Heart right ventricle (tissue), 16 donors: ENCODE measurements at places on chromosomes 2 and 18. TPM values are rescaled to one million over a fixed set of nuclear protein-coding genes. Genes with fewer than 3 reads are reported as not detected.
A peak's percentile ranks its signal among the peaks of the same experiment; 100 is the strongest.

Gene CCDC178
- total RNA-seq, result not detected

GRCh38 chr2:174753038-174753633 is 11.1 kb downstream of the CHRNA1 start:
- DNase-seq, result no peak

DNA sequence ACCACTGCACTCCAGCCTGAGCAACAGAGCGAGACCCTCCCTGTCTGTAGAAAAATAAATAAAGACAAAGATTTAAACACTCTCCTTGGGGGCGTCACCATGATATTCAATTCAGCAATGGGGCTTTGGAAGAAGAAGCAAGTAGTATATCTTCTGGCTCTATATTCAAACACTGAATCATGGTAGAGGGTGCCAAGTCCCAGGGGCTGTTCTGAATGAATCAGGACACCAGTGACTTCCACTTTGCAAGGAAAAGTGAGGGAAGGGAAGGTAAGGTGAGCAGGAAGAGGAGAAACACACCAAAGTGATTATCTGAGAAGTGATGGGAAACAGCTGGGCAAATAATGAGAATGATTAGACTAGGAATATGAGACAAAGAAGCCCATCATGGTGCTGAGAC is 80.5 kb downstream of the AAK1 start:
- DNase-seq, result no peak

DNA sequence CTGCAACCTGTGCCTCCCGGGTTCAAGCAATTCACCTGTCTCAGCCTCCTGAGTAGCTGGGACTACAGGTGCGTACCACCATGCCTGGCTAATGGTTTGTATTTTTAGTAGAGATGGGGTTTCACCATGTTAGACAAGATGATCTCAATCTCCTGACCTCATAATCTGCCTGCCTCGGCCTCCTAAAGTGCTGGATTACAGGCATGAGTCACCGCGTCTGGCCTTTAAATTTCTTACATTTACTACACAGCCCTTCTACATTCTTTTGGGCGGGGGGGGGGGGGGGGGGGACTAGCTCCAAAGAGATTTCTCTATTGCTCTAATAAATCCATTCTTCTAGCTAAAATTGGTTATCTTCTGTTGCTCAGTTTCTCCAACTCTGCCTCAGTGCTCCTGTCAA is 964.9 kb upstream of the ACVR2A start:
- no peak for DNase-seq

DNA sequence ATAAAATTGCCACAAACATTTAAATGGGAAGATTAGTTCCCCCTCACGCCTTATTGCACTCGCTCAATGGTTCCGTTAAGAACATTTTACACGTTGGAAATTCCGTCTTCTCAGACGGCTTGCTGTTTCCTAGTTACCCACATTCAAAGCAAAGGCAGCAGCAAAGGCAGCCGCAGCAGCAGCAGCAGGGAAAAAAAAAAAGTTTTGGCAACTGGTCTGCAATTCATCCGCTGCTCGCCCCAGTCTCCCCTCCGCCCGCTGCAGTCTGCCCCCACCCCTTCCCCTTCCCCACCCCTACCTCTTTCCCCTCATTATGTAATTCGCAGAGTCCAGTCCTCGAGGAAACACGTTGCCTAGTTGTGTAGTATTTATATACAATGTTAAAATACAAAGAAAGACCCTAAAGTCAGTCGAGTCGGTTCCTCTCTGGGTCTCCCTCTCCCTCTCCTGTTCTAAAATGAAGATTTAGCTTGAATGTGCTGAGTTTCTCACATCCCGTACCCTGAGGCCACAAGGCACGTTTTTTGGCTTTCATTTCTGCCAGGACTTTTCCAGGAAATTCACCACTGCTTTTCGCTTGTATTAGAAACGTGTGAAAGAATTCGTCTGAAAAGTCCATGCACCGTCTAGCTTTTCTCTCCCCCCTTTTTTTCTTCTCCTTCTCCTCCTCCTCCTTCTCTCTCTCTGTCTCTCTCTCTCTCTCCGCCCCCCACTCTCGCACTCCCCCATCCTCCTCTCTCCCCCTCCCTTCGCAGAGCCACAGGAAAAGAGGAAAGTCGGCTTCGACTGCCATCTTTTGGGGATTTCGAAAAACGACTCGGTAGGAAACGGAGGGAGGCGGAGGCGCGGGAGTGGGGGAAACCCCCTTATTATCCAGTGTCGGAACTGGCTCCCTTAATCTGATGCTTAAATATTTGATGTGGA is 140.0 kb downstream of the MEIS1 start:
- DNase-seq, result peak; percentile 27

Gene RNF152
- total RNA-seq, result 19.1 TPM

DNA sequence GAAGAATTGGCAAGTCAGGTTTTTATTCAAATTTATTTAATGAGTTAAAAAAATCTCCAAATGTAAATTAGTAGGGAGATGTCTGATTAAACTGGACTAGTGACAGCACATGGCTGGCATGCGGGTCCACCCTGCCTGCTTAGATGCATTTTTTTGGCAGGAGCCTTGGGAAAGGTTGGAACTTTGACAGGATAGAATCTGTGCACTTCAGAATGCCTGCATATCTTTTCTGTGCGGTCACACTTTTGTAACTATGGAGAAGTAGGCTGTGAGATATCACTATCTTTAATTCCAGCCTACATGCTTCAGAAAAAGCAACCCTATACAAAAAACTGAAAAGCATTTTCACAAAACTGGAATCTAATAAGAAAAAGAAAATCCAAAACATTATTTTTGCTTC is 317.8 kb downstream of the MBD2 start:
- DNase-seq, result peak; percentile 55

Gene HOXD1
- 0.23 TPM for total RNA-seq

DNA sequence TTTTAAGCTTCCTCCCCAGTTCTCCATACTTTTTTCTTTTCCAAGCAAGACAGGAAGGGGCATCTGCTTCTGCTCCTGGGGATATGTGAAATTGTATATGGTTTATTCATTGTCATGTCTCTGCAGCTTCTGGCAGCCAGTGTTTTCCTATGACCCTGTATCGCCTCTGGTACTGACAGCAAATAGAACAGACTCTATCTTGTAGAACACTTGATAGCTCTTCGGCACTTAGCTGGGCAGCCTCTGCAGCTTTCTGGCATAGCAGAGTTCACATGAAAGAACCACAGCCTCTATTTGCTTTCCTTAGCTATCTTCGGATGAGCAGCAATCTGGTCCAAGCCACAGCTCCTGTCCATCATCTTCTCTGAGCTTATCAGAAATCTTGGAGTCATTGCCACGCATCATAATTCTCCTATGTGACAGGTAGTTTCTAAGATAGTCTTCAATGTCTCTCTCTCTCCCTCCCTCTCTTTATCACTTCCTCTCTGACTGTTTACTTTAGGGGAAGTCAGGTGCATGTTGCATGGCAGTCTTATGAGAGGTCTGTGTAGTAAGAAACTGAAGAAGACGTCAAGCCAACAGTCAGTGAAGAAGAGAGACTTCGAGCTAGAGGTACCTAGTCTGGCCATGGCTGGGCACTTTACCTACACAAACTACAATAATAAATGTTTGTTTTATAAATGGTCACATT is 627.7 kb upstream of the CDH2 start:
- no peak for DNase-seq

DNA sequence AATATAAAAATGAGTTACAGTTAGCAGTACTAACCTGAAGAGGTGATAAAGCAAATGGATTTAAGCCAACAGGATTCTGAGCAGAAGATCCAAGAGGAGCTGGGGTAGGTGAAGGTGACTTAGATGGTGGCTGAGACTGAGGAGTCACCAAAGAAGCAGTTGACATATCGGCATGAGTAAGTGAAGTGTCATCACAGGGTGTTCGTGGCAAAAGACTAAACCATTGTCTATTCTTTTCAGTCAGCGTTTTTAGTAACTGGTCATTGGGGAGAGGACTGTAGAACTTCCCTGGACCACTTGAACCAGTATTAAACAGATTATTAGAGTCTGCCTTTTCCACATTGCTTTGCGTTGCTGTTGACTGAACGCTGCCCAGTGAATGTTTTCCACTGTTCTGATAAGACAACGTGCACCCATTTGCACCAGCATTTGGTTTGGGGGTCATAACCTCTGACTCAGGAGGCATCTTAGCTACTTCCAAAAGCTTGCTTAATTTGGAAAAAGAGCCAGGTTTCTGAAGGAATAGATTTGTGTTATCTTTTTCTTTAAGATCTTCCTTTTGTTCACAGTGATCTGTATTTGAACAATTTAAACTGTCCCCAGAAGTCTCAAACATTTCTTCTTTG is 63.3 kb upstream of the WDSUB1 start:
- DNase-seq, result no peak

DNA sequence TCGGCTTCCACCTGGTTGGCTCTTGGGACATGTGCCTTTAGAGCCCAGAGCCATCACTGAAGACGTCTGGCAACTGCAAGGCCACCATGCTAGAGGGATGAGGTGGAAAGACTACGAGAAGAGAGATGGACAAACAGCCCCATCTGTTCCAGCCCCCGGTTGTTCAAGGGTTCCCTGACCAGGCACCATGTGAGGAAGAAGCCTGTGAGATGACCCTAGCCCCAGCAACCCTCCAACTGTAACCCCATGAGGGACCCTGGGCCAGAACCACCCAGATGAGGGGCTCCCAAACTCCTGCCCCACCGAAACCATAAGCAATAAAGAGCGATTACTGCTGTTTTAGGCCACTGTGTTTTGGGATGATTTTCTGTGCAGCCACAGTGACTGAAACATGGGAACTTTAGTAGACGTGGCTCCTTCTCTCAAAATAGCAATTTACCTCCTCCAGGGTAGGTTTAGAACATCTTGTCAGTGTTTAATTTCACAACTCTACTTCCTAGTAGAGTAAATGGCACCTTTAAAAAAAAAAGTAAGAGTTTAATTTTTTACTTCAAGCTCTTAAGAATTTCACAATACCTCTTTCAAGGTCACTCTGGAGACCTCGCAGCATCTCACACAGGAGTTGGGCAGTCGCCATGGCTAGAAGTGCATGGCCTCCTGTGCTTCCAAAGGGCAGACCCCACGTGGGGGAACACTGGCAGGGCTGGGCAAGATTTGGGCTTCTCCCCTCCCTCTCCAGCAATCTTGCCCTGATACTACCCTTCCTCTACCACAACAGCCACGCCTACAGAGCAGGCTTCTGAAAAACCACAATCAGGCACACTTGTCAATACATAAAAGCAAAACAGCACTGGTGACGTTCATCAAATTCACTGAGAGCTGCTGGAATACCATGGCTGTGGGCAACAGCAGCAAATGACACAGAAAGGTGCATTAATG is 48.8 kb downstream of the TMEM163 start:
- DNase-seq, result no peak

- no peak for DNase-seq
These were observed 48.9 kb upstream of the IL1RL1 start for GRCh38 chr2:102262216-102263129.

Gene MEP1B
- total RNA-seq, result not detected

Gene PPP1R1C
- 28.9 TPM for total RNA-seq

Gene CHCHD5
- 24.6 TPM for total RNA-seq

Gene CNGA3
- not detected for total RNA-seq

Gene VPS4B
- total RNA-seq, result 19.7 TPM

DNA sequence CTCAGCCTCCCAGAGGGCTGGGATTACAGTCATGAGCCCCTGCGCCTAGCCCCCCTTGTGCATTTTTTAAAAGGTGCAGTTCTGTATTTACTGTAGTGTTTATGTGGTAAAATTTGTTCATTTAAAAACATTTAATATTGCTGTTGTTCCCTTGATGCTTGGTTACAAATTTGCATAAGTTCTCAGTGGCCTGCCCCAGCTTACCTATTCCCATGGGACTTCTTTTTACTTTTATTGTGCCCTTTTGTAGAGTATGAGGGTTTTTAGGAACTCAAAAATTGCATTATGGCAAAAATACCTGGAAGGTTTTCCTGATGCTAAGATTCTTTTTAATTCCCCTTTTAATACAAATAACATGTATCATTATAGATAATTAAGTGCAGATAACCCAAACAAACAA is 63.0 kb downstream of the DGKD start:
- no peak for DNase-seq

DNA sequence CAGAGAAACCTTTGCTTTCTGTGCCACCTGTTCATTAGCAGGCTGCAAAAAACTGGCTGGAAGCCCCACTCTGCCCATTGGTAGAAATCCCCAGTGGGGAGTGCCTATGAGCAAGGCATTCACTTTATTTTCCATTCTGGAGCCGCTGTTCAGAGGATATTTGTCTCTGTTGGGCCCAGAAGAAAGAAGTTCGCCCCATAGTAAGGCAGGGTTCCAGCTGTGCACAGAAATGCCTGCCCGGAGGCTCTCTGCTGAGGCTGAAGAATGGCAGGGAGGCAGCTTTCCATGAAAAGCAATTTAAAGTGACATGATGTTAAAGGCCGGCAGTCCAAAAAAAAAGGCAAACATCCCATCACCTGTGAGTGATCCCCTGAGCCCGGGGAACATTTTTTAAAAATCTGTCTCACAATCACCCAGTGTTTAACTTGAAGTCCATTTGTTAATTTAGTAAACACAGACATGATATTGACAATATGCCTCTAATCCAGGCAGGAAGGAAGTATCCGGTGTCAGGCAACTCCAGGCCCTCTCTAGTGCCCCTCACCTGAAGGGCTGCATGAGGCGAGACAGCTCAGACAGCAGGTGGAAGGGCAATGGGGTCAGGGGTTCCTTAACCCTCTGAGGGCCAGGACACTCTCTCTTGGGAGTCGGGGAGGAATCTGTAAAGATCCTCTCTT is 265.1 kb upstream of the SIX2 start:
- DNase-seq, result no peak

DNA sequence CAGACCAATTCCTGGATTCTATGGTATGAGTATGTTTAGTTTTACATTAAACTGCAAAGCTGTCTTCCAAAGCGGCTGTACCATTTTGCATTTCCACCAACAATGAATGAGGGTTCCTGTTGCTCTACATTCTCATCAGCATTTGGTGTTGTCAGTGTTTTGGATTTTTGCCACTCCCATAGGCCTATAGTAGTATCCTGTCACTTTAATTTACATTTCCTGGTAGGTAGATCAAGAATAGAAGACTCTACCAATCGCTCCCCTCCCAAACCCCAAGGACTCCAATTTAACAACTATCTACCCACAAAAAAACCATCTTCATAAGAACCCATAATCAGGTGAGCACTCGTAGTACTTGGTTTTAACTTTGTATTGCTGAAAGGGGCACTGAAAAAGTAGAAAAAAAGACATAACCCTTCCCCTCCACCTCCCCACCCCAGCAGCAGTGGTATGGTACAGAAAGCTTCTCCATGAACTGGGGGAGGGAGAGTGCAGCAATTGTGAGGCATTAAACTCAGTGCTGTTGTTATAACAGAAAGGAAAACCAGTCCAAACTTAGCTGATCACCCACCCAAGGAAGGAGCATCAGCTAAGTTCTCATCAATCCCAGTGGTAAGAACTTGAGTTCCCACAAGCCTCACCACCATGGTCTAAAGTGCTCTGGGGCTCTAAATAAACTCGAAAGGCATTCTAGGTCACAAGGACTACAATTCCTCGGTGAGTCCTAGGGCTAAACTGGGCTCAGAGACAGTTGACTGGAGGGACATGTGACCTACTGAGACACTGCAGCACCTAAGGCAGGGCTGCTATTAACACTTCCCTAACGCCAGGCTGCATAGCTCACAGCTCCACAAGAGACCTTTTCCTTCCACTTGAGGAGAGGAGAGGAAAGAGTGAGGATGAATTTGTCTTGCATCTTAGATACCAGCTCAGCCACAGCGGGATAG is 35.5 kb upstream of the CYTIP start:
- no peak for DNase-seq

- DNase-seq, result no peak
These were observed 33.9 kb downstream of the MTA3 start for GRCh38 chr2:42602218-42602875.
